ENCODE measurements at places on chromosomes 7 and 10. TPM values are rescaled to one million over a fixed set of nuclear protein-coding genes. Genes with fewer than 3 reads are reported as not detected.

The LMOD2 gene
- not detected for total RNA-seq

DNA sequence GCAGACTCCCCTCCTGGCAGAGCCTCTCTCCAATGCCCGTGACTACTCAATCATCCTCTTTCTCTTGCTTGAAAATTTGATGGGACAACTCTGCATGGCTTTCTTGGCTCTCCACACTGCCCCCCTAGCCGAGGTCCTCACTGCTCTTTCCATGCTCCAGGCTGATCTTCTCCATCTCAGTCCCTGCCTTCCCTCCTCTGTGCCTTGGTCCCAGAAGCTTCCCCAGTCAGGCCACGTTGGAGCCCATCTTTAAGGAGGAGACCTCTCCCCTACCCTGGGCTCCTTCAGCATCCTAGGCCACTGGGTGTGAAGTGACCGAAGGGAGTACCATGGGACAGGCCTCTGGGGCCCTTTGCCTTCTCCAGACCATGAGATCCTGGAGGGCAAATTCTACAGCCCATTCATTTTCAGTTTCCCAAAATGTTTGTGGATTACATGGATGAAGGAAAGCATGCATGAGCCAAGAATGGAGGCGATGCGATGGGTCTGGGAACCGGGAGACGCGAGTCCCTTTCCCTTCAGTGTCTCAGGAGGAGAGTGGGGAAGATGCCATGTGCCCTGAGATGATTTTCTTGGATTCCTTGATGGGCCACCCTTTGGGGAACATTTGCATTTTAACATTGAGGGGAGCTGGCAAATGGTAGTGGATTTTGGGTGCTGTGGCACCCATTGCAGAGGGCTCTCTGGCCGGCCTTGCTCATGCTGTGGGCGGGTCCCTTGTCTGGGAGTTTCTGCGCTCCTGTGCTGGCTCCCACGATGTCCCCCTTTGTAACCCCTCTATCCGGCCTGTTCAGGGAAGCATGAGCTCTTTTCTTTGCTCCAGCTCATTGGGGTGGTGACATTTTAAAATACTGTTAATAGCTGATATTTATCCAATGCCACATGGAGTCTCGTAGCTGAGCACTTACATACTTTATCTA, 376.6 kb downstream of the RPS24 start:
- DNase-seq = no peak

DNA sequence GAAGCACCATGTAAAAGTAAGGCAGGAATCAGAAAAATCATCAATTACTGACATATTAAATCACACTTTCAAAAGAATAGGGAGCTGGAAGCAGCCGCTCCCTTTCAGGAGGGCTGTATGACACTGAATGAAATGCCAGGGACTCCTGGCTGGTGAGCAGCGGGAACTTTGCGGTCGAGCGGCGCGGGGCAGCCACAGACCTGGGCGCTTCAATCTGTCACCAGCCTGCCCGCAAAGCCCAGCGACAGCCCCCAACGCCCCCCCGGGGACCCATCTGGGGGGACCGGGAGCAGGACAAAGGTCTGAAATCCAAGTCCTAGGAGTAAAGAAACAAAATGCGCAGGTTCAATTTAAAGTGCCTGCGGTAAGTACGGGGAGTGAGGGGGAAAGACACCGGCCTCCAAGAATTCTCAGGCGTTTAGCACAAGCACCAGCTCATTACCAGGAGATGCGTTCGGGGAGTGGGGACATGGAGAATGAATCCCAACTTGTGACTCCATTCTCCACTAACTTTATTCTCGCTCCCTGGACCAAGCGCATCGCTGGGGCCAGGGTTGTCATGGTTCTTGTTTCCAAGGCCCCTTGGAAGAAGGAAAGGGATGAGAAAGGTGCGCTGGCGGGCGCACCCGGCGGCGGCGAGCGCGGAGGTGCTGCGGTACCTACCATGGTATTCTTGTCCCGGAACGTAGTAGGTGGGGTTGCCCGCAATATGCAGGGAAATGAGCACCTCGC, 824 bp downstream of the RELN start:
- peak; percentile 5 for DNase-seq

- DNase-seq = peak; percentile 83
Measured at GRCh38 chr10:34702093-34702937, 112.8 kb downstream of the PARD3 start.

DNA sequence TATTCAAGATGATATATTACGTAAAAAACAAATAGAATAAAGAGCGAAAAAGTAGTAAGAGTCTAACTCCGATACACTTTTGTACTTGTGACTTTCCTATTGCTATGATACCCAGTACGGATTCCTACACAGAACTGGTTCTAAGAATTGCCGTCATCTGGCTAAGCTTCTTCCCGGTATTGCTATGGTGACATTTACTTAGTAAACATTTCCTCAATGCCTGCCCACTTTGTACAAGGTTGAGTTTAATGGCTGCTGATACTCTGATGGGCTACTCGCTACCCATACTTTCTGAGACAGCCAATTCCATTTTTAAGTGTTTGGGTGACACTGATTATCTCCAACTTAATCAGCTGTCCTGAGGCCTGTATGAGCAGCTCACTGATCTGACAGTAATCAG, 55.6 kb downstream of the OSBPL3 start:
- no peak for DNase-seq

The NUTM2E gene
- total RNA-seq = 0.16 TPM

DNA sequence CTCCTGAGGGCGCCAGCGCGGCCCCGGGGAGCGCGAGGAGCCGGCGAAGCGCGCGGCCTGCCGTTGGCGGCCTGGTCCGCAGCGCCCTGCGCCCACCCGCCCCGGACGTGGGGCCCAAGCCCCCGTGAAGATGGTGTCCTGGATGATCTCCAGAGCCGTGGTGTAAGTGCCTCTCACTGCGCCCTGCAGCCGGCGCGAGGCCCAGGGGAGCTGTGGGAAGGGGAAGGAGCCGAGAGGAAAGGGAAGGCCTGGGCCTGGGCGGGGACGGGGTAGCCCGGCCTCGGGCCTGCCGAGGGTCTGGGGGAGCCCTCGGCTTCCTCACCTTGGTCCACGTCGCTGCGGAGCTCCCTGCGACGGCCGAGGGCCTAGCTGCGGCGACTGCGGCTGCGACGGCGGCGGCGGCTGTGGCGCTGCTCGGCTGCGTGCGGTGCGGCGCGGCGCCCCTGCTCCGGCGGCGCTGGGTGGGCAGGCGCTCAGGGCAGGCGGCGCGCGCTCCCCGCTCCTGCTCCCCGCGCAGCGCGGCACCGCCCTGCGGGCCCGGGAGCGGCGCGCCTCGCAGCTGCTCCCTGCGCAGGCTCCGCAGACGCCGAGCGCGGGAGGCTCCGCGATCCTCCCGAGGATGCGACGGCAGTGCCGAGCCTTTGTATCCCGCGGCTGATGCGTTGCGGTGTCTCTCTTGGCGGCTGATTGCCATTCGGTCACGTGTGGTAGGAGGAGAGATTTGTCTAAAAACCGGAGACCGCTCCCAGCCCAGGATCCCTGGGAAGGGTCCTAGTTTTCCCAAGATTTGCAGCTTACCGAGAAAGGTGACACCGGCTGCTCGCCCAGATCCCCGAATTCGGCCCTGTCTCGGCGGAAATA, 445 bp downstream of the REEP3 start:
- peak; percentile 66 for DNase-seq

The SLC18A3 gene
- not detected for total RNA-seq

The MEIG1 gene
- total RNA-seq = not detected

DNA sequence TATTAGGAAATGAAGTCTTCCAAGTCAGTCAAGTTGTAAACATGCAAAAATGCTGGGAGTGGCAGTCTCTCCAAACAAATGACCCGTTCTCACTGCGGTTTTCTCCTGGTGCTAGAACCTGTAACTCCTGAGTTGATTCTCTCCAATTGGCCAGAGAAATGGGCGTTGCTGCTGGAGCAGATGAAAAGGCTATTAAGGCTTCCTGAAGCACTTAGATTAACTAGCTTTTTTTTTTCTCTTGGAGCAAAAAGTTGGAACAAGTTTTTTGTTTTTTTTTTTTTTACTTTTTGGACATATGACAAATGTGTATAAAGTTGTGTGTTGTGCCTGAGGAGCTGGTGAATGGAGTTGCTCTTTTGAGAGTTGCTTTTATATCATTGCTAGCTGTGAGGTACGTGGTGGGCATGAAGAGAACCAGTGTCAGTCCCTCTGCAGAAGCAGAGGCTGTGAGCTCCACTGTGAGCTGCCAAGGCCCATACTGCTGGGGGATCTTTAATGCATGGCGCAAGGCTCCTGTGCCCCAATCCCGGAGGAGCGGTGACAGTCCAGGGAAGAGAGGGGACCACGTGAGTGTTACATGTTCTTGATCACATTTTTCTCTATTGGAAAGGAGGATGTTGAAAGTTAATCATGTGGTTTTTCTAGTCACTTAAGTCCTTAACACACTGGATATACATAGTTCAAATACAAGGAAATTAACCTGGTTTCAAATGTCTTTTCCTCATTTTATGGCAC, 393.6 kb upstream of the GALNT17 start:
- DNase-seq = peak; percentile 75

DNA sequence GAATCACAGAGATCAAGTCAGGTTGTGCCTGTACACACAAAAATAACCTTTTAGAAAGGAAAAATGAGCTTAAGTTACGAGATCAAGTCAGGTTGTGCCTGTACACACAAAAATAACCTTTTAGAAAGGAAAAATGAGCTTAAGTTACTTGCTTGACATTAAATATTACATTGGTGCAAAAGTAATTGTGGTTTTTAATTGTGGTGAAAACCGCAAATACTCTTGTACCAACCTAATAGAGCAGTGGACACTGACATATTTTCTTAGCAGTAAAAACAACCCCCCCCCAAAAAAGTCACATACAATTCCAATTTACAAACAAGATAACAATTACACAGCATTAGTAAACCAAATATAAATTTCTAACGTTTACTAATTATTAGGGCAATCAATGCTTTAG, 595.6 kb downstream of the GRM8 start:
- no peak for DNase-seq
